ENCODE measurements at places on chromosomes 16 and 17.

- no peak for DNase-seq
These were observed 61.1 kb downstream of the RPA1 start for GRCh38 chr17:1890758-1891450.

- no peak for DNase-seq
These were observed 789.9 kb upstream of the KIF2B start for GRCh38 chr17:53032861-53033271.

- DNase-seq: no peak
These were observed 40.4 kb downstream of the AATF start for GRCh38 chr17:36989173-36989572.

DNA sequence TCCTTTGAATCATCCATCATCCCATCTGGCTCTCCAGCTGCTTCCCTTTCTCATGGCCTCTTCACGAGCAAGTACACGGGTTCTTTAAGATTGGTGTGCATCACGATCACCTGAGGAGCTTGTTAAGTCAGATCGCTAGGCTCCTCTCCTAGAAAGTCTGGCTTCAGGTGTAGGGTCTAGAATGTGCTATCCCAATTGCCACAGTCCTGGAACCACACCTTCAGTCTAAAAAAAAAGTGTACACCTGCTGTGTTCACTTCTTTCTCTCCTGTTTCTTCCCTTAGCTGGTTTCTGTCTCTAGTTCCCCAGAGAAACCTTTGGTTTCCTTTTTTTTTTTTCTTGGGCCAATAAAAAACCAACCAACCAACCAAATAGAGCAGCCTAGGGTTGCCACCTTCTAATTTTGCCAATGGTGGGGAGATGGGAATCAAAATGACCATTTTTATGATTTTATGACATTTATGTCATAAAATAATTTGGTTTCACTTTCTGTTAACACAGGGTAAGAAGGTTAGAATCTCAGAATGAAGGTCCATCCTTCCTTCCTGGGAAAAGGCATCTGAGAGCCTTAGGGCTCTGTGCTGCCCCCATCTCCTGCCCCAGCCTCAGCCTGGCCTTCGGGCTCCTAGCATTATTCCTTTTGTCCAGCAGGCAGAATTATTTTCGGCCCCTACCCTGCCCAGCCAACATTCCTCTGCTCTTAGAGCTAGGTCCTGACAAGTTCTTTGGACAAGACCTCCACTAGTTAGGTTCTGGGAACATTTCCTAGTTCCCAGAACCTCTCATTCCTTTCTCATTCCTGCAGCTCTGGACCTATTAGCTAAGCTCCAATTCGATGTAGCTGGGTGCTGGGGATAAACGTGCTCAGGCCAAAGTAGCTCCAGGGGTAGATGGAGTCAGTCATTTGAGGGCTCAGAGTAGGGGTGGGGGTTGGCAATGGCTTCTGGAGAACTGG lies 1.9 kb upstream of the GGT6 start:
- no peak for DNase-seq

- no peak for DNase-seq
These were observed 12.5 kb downstream of the EPN2 start for GRCh38 chr17:19249681-19250080.

- DNase-seq: peak; percentile 54
These were observed 16.7 kb downstream of the UNC13D start for GRCh38 chr17:75827308-75828075.

DNA sequence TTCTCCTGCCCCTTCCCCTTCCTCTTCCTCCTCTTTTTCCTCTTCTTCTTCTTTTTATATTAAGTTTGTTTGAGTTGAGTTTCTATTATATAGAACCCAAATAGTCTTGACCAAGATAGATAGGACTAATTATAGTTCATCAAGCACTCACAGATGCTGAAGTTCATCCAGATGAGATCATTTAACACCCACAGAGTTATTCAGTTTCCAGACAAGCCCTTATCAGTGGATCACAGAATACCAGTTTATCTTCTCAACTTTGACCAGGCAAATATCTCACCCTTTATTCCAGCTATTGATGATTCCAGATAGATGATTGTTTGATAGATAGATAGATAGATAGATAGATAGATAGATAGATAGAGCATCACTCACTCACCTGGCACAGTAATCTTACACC lies 87.5 kb downstream of the AXIN2 start:
- no peak for DNase-seq

DNA sequence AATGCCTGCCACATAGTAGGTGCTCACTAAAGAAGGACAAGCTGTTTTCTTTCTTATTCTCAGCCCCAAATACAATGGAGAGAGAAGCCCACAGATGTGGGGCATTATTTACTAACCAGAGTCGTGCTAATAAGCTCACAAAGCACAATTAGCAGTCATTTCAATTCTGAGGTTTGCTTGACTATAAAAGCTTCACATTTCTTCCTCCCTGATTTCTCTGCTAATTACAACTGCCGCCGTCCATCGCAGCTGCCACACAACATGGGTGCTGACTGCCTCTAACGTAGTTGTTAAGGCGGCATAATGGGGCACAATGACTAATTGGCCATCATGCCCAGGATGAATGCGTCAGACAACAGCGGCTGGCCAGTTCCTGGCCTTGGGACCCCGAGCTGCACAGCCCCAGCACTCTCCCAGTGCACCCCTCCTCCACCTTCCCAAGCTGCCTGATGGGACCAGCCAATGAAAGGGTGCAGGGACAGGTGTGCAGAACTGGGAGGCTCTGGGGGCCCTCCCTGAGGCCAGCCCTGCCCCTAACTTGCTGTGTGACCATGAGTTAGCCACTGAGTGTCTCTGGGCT lies 109.2 kb downstream of the CCT6B start:
- no peak for DNase-seq

DNA sequence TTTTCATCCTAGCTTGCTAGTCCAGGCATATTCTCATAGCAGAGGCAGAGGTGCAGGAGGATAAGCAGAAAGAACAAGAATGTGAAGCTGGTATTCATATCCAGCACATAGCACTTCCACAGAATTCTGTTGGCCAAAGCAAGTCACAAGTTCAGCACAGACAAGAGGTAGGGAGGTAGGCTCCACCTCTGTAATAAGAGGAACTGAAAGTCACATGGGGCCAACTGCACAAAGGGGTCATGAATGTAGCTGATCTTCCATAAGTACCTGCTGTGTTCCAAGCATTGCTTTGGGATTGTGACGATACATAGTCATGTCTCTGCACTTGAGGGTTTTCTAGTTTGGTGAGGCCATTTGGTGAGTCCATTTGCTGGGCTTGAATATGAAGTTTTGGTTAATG lies 110.8 kb upstream of the MPHOSPH6 start:
- DNase-seq: no peak

GRCh38 chr17:67544364-67544955 lies 167.4 kb downstream of the PITPNC1 start:
- DNase-seq: no peak

DNA sequence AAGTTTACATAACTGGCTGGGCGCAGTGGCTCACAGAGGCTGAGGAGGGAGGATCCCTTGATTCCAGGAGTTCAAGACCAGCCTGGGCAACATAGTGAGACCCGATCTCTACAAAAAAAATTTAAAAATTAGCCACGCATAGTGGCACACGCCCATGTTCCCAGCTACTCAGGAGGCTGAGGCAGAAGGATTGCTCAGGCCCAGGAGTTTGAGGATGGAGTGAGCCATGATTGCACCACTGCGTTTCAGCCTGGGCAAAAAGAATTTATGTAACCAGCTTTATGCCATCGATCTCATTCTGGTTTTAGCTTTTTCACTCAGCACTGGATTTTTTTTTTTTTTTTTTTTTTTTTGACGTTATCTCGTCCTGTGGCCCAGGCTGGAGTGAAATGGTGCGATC lies 9.1 kb upstream of the CD300E start:
- no peak for DNase-seq

GRCh38 chr16:79287424-79287917 lies 313.1 kb downstream of the MAF start:
- no peak for DNase-seq

DNA sequence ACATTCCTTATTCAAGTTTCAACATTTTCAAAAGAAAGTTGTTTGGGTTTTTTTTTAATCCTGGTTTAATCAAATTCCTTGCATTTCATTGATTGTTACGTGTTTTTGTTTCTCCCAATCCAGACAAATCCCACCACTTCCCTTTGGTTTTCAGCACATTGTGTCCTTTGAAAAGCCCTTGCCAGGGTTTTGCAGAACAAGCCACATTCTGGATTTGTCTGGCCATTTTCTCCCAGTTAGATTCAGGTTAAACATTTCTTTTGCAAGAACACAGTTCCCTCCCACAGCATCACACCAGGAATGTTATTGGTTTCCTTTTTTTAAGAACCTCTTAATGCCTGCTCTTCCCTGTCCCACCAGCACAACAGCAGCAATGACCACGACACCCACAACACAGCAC lies 278.0 kb upstream of the SALL1 start:
- DNase-seq: no peak

- DNase-seq: no peak
These were observed 3.0 kb downstream of the IL27 start for GRCh38 chr16:28503470-28504259.

- no peak for DNase-seq
These were observed 9.1 kb downstream of the TFAP4 start for GRCh38 chr16:4263504-4264436.

DNA sequence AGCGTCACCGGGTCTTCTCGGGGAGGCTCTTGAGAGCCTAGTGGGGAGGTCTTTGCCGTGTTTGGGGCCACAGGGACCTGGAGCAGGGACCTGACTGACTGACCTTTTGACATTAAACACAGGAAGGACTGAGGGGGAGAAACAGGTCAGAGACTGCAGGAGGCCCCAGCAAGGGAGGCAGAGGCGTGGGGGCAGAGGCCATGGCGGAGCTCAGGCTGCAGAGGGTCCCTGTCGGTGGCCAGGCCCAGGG lies 41.6 kb upstream of the GSE1 start:
- no peak for DNase-seq

- no peak for DNase-seq
These were observed 14.8 kb upstream of the C17orf113 start for GRCh38 chr17:42065201-42065600.

DNA sequence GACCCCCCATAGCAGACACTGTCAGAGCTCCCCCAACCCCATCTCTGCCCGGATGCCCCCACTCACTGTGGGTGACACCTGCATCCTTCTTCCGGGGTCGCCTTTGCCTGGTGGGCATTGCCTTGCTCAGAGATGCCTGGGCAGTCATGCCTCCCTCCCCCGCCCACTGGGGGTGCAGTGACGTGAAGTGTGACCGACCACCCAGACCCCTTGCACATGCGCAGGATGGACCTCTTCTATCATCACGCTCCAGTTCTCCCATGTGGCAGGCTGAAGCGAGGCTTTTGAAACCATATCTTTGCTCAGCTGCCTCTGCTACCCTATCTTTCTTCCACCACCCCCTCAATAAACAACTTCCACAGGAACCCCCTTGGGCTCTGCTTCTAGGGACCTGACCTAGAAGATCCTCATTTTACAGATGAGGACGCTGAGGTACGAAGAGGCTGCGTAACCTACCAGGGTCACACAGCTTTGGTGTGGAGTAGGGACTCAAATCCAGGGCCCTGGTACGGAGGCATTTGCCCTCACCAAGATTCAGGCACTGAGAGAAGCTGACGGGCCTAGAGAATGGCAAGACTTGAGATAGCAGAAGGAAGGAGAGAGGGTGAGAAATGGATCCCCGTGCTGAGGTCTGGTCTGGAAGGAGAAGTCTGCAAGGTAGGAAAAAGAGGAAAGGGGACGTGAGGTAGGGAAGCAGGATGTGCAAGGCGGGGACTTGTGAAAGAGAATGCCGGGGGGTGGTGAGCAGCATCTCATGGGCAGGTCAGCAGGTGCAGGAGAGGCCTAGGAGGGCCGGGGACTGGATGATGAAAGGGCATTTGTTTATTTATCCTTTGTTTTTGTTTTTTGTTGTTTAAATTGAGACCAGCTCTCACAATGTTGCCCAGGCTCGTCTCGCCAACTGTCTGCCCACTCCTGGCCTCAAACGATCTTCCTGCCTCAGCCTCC lies 14.4 kb downstream of the NLRC5 start:
- DNase-seq: no peak

DNA sequence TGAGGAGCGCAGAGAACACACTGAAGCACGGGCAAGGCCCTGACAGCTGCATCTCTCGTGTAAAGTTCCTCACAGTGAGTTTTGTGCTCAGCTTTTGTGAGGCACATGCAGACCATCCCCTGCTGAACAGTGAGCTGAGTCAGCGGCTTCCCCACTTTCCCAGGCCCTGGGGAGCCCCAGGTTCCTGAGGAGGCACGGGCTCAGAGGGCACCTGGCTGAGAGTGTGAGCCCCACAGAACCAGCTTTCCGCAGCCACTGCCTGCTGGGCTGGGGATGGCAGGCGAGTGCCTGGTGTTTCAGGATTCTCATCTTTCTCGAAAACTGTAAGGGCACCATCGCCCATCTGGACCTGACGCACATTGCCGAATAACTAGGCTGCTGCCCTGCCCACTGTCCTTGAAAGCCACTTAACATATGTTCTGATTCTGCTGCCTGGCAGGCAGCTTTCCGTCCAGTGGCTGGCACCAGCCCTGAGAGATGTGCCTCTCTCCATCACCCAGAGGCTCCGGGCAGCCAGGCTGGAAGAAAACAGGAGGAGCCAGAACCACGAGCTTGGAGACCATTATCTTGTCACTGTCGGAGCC lies 266.7 kb upstream of the FOXF1 start:
- no peak for DNase-seq

DNA sequence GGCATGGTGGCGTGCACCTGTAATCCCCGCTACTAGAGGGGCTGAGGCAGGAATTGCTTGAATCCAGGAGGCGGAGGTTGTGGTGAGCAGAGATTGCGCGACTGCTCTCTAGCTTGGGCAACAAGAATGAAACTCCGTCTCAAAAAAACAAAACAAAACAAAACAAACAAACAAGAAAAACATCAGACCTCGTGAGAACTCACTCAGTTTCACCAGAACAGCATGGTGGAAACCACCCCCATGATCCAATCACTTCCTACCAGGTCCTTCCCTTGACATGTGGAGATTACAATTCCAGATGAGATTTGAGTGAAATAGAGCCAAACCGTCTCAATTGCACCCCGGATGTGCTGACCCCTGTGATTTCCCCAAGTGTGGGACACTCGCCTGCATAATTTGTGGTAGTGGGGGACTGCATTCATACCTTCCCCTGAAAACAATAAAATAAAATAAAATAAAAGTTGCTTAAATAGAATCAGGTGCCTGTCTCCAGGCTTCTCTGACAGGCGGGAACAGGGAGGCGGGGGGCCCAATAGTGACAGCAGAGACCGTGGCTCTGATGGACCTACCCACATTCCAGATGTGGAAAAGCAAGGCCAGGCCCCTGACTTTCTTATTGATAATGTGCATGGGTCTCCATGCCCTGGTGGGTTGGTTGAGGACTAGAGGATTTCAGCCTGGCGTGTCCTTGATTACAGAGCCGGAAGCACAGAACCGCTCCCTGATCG lies 13.1 kb downstream of the ZSCAN10 start:
- no peak for DNase-seq

All from effector memory CD4-positive, alpha-beta T cell (primary cell).